ENCODE measurements at places on chromosomes 4 and X.

GRCh38 chr4:138090150-138090917, 151.8 kb downstream of the SLC7A11 start:
- no peak for DNase-seq

DNA sequence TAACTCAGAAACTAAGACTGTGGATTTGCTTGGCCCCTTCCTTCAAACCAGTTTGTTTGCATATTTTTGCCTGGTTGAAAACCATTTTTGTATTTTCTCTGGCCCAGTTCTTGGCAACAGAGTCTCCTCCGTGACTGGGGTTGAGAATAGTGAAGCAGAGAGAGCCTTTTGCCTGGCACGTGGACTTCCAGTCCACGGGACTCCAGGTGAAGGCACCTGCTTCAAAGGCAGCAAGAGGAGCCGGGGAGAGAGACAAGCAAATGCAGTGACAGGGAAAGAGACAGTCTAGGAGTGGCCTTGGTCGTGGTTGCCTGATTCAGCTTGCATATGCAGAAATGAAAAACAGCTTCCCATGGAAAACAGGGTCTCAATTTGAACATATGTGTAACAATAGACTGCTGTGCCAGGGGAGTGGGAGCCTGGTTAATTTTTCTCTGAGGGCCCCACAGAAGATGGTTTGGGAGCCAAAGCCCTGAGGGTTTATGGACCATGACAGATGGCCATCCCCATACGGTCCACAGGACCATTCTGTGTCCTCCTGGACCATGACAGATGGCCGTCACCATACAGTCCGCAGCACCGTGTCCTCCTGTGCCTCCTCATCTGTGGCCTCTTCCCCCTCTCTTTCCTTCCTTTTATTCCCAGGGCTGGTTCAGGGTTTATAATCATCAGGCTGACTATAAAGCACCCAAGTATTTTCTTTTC, 272.2 kb upstream of the RASGEF1B start:
- no peak for DNase-seq

GRCh38 chr4:41215155-41215554, 813 bp upstream of the APBB2 start:
- DNase-seq, result no peak

DNA sequence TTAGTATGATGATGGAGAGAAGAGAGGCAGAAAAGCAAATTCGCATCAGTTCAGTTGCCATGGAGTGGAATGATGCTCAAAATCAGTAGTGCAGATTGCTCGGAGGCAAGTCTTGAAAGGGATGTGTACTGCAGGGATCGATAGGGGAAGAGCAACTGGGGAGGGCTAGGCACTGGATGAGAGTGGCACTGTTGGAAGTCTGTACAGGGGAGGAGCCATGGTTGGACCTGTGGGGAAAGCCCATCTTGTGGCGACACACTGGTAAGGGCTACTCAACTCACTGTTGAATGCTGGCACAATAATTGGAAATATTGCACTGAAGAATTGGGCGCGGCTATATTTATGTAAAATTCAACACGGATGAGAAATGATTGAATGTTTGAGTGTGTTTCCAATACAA, 1.2 kb downstream of the RAB9B start:
- no peak for DNase-seq
